ENCODE measurements at places on chromosomes 13 and 19.

GRCh38 chr19:35513628-35514281 lies at the start of gene DMKN:
DMKN (minus strand) TSS chr19:35513649; CDS start chr19:35513475, 174 bp downstream.
- no peak for DNase-seq

DNA sequence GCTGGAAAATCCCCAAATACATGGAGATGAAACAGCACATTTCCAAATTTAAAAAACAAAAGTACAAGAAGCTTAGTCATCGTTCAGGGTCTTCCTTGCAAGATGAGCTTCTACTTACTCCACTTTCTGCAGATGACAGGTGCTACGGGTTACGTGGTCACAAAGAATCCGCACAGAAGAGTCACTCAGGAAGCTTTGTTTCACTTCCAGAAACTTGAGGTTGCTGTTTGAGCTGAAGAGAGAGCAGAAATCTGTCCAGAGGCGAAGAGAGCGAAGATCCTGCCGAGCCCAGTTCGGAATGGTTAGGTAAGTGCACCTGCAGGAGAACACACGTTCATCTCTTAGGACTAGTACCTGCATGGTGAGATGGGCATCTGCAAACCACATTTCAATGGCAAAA lies 9.4 kb downstream of the NLRP7 start:
- DNase-seq = peak; percentile 19

DNA sequence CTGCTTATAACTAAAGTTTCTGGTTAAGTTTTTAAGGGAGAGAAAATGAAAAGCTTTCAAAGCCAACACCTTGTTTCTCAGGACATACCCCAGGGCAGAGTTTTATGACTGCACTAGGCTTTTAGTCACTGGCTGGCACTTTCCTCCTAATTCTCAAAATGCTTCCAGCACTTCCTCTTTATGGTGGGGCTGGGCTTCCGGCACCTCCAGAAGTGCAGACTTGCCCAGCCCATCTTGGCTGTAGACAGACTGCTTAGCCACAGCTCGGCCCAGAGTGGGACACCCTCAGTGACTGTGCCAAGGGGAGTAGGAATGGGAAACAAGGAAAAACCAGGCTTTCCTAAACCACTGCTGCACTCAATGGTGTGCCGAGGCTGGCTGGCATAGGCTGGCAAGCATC lies 23.2 kb upstream of the GTF3A start:
- no peak for DNase-seq

- DNase-seq = peak; percentile 59
These were observed 133.5 kb upstream of the IRS2 start for GRCh38 chr13:109919715-109920375.

- DNase-seq = peak; percentile 78
These were observed at the start of gene ZNF433 for GRCh38 chr19:12035220-12036172. ZNF433 (minus strand) TSS chr19:12035679; CDS start chr19:12035539, 140 bp downstream.
